HS-27A (cell line): ENCODE measurements at places on chromosomes 4 and X.

- DNase-seq: no peak
Observed at GRCh38 chr4:41572956-41573355, 35.0 kb downstream of the LIMCH1 start.

DNA sequence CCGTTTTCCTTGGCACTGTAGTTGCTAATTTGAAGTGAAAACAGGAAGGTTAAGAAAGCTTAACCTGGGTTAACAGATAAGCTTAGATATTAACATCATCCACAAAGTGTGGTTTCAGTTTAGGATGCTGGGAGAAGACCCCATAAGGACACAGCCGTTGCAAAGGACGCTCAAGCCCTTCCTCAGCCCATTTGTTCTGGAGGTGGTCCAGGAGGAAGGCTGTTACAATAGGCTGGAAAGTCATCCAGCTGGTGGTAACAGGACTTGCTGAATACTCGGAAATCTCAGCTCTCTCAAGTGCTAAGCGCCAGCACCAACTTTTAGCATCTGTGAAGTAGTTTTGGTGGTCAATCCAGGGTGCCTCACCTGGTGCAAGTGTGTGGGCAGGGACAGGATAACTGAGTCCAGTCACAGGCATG is 14.2 kb downstream of the CHST7 start:
- DNase-seq: no peak

DNA sequence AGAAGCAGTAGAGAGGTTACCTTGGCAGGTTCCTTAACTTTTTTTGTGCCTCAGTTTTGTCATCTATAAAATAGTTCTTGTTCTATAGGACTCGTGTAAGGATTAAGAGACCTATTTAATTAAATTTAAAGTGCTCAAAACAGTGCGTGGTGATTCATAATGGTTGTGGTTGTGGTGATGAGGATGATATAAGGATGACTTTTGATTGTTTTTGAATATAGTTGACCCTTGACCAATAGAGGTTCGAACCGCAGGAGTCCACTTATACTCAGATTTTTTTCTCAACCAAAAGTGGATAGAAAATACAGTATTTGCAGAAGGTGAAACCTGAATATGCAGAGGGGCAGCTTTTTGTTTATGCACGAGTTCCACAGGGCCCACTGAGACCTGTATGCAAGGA is 14.6 kb downstream of the SMAD1 start:
- no peak for DNase-seq

- DNase-seq: no peak
Observed at GRCh38 chr4:184805462-184806228, 20.1 kb downstream of the ACSL1 start.

DNA sequence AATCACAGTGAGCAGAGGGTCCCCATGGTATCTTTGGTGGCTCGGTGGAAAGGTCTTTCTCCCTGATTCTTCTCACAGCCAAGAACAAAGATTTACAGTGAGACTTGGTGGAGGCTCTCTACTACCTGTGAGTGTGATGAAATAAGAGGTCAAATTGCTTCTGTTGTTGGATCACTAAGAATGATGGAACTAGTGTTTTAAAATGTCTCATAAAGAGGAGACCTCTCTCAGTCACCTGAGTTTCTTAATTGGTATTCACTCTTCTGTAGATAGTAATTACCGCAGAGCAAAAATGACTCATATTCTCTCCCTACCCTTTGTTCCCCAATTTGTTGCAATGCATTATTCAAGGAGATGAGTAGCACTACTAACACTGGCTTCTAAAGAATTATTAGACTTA is 100.9 kb upstream of the TBC1D9 start:
- no peak for DNase-seq
